ENCODE measurements at places on chromosomes 4 and X.

DNA sequence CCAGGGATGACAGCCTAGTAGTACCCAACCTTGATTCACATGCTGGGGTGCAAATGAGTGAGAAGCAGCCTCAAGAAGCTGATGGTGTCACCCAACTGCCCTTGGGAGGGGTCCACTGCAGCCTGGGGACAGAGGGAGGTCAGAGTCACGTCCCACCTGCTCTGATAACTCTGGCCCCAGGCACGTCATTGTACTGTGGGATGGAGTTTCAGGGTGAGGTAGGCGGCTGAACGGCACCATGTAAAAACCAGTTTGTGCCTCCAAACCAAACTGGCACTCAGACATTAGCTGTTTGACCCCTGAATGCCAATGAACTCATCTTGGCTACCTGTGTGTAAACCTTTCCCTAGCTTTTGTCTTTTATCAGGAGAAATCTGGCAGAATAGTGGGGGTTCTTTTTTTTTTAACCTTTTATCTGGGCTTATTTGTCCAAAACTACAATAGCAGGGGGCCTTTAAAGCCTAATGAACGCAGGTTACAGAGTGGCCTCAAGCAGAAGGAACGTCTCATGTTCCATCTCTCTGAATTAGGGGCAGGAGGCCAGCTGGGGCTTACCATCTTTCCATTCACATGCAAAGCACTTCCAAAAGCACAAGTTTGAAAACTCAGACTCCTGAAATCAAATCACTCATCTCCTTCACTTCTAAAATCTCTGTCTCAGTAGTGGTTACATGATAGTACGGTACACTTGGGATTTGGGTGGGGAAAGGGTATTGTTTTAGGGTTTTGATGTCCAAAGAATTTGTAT, 89.4 kb downstream of the IRF2 start:
- DNase-seq, result no peak

- DNase-seq, result no peak
Observed at GRCh38 chr4:13917015-13917414, 289.5 kb upstream of the BOD1L1 start.

GRCh38 chrX:13652287-13652793, 601 bp upstream of the TCEANC start:
- no peak for DNase-seq

DNA sequence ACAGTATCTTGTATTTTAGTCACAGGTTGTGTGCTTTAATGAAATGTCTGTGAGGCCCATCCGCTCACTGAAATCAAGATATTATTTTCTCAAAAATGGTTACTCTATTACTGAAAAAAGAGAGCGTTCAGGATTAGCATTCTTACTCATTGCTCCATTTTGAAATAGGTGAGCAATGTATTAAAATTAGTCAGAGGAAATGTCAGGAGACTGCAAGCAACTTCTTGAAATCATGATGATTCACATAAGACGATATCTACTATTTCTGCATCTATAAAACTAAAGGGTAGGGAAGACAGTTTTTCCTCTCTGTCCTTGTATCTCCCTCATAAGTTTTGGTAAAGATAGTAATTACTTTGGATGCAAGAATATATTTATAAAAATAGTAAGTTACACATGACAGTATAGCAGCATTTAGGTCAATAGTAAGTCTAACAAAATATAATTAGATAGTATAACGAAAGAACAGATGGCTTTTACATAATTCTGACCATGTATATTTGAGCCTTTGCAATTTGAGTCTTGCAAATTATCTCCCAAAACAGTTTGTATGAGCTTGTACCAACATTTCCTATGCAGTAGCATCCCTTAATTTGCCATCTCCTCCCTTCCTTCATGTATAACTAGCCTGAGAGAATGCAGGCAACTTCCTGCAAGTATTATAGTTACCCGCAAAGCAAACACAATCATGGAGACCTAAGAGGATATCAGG, 937.8 kb downstream of the PCDH7 start:
- no peak for DNase-seq

- DNase-seq, result no peak
Observed at GRCh38 chr4:105129286-105130040, 17.2 kb upstream of the TET2 start.

- DNase-seq, result no peak
Observed at GRCh38 chr4:171785388-171785787, 27.8 kb upstream of the GALNTL6 start.

DNA sequence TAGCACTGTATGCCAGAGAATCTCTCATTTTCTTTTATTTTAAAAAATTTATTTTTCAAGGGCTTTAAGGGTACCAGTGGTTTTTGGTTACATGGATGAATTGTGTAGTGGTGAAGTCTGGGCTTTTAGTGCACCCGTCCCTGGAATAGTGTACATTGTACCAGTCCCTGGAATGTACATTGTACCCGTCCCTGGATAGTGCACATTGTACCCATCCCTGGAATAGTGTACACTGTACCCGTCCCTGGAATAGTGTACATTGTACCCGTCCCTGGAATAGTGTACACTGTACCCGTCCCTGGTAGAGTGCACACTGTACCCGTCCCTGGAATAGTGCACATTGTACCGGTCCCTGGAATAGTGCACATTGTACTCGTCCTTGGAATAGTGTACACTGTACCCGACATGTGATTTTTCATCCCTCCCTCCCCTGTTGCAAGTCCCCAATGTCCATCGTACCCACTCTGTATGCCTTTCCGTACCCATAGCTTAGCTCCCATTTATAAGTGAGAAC, 56.1 kb upstream of the HELT start:
- no peak for DNase-seq

- no peak for DNase-seq
Observed at GRCh38 chr4:1973218-1973617, 35.6 kb downstream of the NELFA start.

GRCh38 chrX:3407781-3408180, 61.3 kb upstream of the MXRA5 start:
- no peak for DNase-seq

- no peak for DNase-seq
Observed at GRCh38 chrX:132877954-132878536, 80.4 kb downstream of the HS6ST2 start.

DNA sequence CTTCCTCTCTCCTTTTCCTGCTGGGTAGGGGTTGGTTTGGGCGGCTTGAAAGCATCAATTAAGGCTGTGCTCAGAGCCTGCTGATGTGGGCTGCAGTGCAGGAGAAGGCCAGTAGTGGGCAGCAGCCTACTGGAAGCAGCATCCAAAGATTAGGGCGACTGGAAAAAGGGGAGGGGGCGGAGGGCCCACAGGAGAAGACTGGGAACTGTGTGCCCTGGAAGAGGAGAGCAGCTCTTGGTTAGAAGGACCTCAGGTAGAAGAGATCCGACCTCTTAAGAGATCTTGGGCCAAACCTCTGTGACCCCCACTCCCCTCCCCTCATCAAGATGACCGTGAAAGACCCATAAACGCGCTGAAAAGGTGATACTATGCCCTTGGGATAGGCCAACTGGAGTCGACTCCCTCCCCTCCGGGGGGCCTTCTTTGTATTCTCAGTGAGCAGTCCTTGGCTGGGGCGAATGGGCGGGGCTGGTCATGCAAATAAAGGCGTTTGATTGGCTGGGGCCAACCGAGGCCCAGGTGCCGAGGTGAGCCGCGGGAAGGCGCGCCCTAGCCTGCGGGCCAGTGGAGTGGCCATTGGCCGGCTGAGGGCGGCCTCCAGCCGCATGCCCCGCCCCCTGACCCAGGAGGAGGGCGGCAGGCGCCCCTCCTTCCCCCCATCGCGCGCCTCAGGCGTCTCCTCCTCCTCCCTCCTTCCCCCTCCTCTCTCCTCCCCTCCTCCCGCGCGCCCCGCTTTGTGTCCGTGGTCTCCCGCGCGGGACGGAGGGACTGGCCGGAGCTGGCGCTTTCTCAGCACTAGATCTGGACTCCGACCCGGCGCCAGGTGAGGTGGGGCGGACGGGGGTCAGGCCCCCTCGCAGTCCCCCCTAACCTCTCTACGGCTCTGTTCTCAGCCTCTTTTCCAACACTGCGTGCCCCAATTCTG, 10.1 kb downstream of the DLG3 start:
- peak; percentile 4 for DNase-seq

GRCh38 chrX:3076416-3076991, 35.2 kb downstream of the ARSF start:
- no peak for DNase-seq

DNA sequence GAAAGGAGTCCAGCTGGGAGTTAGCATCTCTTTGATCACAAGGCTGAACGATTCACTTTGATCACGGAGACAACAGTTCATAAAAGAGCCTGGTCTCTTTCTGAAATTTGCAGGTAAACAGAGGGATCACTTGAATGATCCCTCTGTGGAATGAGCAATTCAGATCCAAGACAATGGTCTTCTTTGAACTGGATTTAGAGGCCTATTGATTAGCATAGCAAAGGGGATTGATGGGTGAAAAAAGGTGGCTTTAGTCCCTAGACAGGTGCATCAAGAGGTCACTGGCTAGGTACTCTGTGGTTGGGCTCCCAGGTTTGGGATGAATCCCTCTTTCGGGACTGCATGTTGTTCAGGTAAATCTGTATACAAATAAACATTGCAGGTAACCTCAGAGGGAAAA, 223.8 kb upstream of the TAPT1 start:
- DNase-seq, result no peak

DNA sequence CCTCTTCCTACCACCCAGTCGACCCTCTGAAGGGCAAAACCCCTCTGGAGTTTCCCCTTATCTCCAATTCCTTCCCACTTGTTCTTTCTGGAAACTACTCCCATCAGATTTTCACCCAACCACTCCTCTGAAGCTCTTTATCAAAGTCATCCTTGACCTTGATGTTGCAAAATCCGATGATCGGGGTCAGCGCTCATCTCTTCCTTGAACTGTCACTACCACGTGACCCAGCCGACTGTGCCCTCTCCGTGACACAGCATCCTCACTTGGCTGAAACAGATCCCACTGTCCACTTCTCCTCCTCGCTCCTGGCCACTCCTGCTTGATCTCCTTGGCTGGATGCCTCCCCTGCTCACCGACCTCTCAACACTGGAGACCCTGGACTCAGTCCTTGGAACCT, 1.1 kb downstream of the CFAP99 start:
- DNase-seq, result no peak

DNA sequence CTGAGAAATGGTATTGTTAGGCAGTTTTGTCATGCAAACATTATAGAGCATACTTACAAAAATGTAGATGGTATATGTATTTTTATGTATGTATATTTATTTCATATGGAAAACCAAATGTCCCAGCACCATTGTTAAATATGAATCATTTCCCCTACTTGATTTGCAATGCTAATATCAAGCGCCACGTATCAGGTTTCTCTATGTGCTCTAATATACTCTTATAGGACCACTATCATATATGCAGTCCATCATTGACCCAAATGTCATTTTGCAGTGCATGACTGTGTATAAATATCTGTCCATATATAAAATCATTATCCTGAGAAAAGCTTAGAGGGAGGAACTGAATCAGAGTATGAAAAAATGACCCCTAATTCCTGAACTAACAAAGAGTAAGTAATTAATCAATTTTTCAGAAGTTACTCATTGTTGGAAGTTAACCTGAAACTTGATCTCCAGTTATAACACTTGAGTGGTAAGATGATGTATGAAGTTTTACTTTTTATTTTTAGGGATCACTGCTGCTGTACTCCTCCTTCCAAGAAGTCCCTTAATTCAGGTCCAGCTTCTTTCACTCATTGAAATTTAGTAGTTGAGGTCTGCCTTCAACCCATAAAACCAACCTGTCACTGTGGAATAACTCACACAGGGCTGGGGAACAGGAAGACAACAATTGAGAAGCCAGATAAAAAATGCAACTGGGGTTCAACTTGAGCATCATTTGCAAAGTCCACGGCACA, 134.8 kb upstream of the LDB2 start:
- DNase-seq, result no peak

DNA sequence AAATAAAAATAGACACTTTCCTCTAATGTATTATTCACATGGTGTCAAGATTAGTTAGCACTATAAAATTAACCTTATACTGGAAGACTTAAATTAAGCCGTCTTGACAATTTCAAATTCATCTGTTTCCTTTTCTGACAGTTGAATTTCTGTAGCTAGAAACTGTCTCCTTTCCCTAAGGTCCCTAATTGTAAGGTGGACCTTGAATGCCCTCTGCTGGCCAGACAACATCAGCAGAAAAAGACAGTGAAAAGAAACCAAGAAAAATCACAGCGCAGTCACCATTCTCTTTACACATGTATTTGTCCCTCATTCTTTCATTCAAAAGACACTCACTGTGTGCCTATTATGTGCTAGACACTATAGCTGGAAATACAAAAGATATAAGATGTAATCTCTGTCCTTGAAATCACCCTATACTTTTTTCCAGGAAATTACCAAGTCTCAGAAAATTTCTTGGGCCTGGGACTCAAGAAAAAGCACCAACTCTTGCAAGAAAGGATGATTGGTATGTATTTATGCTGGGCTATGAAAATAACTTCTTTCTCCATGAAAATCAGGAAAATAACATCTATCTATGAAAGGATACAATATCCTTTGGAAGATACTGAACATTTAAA, 32.7 kb upstream of the AMBN start:
- no peak for DNase-seq

GRCh38 chr4:75658876-75659275, 14.3 kb downstream of the G3BP2 start:
- no peak for DNase-seq

DNA sequence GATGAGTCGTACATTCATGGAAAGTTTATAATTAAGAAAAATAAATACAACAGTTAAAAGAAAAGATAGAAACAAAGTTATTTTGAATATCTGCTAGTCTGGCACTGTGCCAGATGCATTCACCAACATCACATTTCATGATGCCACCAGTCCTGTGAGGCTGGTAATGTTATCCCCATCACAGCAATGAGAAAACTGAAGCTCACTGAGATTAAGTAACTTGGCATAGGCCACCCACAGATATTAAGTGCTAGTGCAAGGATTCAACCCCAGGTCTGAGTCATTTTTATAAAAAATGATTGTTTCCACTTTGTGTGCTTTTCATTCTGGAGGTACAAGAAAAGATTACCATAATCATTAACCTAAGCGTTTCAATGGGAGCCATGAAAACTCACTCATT, 65.0 kb upstream of the IL15 start:
- DNase-seq, result no peak

DNA sequence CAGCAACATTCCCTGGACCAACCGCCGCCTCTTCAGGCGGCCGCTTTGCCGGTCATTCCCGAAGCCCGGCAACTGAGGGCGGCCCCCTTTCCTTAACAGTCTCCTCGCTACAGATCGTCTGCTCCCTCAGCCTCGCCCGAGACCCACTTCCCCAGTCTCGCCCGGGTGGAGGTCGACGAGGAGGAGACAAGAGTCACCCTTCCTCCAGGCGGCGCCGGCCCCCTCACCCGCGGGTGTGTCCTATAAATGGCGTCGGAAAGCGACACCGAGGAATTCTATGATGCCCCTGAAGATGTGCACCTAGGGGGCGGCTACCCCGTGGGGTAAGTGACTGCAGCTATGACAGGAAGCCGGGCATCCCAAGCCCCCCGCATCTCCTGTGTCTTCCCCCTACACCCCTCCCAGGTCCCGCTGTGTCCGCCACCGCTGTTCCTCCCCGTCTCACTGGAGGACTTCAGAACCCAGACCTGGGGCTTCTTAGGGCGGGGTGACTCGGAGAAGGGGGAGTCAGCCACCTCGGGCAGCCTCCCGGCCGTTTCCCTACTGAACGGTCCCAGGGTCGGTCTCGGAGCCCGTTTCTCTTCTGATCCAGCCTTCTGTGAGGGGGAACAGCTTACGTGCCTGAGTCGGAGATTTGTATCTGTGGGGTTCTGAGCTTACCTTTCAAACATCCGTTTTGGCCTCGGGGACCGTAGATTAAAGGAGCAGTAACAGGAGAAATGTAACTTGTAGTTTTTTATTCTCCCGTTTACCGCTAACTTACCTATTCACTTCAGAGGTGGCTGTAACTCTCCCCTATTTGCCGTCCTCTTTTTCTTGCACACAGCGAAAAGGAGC, 570 bp downstream of the WDR44 start:
- DNase-seq, result no peak
